T-cell (primary cell): ENCODE measurements at places on chromosomes 12 and 14.

DNA sequence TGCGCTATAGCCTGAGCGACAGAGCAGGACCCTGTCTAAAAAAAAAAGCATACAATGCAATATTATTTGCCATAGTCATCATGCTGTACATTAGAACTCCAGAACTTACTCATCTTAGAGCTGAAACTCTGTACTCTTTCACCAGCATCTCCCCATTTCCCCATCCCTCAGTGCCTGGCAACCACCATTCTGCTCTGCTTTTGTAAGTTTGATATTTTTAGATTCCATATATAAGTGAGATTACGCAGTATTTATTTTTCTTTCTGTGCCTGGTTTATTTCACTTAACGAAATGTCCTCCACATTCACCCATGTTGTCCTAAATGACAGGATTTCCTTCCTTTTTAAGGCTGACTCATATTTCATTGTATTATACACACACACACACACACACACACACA lies 121.8 kb downstream of the BBS10 start:
- no peak for DNase-seq

DNA sequence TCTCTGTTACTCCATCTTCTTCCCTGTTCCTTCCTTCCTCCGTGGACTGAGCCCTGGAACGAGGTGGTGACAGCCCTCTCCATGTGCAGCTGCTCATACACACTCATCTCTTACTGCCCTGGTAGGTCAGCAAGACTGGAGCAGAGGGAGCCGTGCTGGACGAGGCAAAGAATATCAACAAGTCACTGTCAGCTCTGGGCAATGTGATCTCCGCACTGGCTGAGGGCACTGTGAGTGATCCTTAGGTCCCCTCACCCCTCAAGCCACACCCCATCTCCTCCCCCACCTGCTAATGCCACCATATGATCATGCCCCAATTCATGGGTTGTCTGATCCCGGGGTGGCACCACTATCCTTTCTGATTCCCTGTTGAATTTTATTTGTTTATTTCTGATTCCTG lies 19.0 kb downstream of the KIF5A start:
- DNase-seq = no peak

- no peak for DNase-seq
Measured at GRCh38 chr14:36791402-36791801, 129.7 kb downstream of the PAX9 start.

GRCh38 chr12:100574187-100575074 lies 947 bp downstream of the GAS2L3 start:
- no peak for DNase-seq

DNA sequence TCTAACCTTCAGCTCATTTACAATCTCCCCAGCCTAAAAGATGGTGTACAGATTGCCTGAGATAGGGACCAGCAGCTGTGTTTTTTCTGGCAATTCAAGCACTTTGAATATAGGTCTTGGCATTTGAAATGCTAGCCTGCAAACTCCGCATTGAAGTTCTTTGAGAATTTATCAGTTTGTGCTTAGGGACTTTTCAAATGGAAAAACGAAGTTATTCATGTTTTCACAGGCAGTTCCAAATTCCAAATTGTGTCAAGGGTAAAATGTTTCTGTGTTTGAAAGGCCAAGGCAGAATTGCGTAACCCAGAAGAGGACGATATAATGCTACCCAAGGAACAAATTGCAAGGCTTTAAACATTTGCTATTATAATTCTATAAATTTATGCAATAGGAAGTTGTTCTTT lies 168.9 kb upstream of the RASSF8 start:
- no peak for DNase-seq

- no peak for DNase-seq
Measured at GRCh38 chr12:98296462-98297079, 218.8 kb upstream of the TMPO start.

DNA sequence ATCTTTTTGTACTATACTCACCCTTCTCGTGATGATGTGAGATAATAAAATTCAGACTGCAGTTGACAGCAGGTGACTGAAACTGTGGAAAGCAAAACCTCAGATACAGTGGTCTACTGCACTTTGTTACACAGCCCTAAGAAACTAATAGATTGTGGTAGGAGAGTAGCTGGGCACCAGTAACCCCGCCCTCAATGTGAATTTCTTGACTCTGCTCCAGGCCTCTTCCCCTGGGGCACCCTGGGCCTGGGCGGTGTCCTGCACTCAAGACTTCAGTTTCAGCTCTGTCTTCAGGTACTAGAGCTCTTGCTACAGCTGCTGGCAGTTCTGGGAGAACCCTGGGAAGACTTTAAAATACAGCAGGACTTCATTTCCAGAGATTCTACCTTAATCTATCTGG lies 197.6 kb upstream of the AVPR1A start:
- no peak for DNase-seq
